ENCODE measurements at places on chromosomes 3 and 15. TPM values are rescaled to one million over a fixed set of nuclear protein-coding genes. Genes with fewer than 3 reads are reported as not detected.
A peak's percentile ranks its signal among the peaks of the same experiment; 100 is the strongest.

CHRNA5 gene
- polyA plus RNA-seq, result 2.9 TPM

ASB14 gene
- 0.62 TPM for polyA plus RNA-seq

TMEM212 gene
- 0.41 TPM for polyA plus RNA-seq

- DNase-seq, result no peak
Measured at GRCh38 chr15:36313021-36313420, 266.4 kb upstream of the CDIN1 start.

GRCh38 chr15:52514482-52514881 is 14.2 kb downstream of the MYO5A start:
- no peak for DNase-seq

- no peak for DNase-seq
Measured at GRCh38 chr3:51943451-51944391, 1.6 kb downstream of the PARP3 start.

DNA sequence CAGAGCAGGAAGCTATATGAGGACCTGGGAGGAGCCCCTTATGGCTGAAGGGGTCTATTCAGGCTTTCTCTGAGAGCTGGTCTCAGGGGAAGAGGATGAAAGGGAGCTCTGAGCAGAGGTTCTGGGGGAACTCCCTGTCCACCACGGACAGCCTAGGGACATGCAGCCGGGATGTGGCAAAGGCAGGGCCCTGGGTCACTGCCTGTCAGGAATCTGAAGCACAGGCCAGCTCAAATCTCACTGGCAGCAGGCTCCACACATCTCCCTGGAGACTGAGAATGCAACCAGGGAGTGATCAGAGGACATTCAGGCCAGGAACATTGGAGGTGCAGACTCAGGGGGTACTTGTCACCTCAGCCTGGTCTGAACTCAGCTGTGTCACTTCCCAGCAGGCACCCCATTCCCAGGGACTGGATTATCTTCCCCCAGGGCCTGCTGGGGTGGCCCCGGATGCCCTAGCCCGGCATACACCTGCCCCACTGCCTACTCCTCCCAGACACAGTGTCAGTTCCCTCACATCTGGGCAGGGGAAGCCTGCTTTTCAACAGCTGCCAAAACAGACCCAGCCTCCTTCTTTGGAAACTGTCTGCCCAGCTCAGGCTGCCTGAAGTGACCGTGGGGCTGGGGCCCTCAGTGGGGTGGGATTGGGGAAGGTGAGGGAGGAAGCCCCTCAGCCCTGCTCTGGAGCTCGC is 18.3 kb upstream of the SEMA3F start:
- no peak for DNase-seq

- no peak for DNase-seq
Measured at GRCh38 chr3:119778811-119779210, 3.1 kb upstream of the NR1I2 start.

GRCh38 chr15:71752128-71752527 is 58.2 kb upstream of the NR2E3 start:
- DNase-seq, result no peak

GRCh38 chr3:24023197-24023596 is 78.1 kb downstream of the NR1D2 start:
- no peak for DNase-seq

- no peak for DNase-seq
Measured at GRCh38 chr3:160027541-160028195, 39.0 kb downstream of the IL12A start.

- DNase-seq, result no peak
Measured at GRCh38 chr15:50227076-50227475, 38.5 kb downstream of the HDC start.

DNA sequence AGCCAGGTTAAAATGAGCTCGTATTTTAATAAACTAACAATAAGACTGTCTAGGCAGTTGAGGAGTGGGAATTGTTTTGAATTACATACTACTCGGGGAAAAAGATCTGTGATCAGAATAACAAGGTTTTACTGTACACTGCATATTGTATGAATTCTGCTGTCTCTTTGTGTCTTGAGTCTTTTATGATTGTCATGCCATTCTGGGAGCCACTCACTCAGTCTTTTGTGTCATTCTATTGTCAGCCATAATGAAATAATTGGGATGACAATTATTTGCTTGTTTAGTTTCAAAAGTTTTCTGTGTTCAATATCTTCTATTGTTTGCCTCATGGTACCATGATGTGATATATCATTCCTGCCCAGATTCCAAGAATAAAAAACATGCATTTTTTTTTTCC is 339.6 kb upstream of the TBL1XR1 start:
- peak; percentile 32 for DNase-seq

DNA sequence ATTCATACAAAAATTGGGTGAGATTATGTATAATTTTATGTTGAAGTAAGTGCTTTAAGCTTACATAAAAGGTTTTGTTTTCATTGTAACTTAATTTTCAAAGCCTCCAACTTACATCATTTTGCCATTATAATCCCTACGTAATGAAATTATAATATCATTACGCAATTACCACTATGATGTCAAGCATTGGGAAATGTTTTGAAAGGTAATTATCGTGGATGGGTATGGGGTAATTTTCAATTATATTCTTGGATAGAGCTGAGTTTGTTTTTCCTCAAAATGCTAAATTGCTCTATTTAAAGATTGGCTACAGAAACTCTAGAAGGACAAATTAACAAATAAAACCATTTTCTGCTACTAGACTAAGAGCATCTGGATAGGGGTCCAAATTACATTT is 80.2 kb upstream of the FAM3D start:
- no peak for DNase-seq

GRCh38 chr15:33211176-33211808 is 16.8 kb upstream of the FMN1 start:
- no peak for DNase-seq

GRCh38 chr15:61115241-61115640 is 113.9 kb downstream of the RORA start:
- DNase-seq, result no peak

DNA sequence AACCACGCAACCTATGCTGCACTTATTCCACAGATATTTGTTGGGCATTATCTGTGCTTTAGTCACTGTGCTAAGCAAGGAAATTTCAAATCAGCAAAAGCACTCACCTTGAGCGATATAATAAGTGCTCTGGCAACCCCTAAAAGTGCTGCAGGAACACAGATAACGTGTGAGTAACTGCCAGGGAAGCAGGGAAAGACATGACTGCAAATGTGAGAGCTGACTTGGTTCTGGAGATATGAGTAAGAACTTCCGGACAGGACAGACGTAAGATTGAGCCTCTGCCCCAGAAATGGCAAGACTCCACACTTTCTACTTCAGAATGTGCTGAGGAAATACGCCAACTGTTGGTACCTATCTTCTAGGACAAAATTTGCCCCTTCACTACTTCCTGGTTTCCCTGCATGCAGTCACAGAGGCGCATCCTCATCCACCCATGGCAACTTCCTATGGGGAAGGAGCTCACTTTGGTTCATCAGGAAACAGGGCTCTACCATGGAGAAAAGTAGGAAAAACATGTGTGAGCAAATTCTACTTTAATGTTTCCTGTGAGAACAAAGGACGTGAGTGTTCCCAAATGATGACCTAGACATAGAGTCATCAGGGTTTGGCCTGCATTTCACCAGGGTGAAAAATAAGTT is 41.7 kb downstream of the AQP9 start:
- no peak for DNase-seq

Data from spinal cord (tissue), 10 donors.